ENCODE measurements at places on chromosomes 13 and 19.

DNA sequence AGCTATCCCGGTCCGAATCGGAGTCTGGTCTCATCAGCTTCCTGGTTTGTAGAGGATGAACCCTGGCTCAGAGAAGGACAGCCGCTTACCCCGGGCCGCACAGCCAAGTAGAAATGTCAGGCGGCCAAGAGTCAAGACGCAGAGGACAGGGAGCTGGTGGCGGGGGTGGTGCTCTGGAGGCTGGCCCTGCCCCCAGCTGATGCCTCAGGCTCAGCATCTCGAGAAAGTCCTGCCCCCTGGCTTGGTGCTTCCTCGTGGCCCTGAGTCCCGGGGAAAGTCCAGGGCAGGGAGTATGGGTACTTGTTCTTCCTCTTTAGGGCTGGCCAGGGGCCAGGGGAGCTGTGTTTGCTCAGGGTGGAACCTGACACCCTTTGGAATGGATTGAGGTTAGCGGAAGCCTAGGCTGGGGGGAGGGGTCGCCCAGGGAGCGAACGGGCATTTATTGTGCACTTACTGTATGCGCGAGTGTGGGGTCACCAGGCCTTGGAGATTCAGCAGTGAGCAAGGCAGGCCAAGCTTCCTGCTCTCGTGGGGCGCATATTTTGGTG is 2.2 kb downstream of the TJP3 start:
- DNase-seq, result no peak

- DNase-seq, result peak; percentile 83
These were observed 34.4 kb upstream of the NANOS3 start for GRCh38 chr19:13842291-13843103.

DNA sequence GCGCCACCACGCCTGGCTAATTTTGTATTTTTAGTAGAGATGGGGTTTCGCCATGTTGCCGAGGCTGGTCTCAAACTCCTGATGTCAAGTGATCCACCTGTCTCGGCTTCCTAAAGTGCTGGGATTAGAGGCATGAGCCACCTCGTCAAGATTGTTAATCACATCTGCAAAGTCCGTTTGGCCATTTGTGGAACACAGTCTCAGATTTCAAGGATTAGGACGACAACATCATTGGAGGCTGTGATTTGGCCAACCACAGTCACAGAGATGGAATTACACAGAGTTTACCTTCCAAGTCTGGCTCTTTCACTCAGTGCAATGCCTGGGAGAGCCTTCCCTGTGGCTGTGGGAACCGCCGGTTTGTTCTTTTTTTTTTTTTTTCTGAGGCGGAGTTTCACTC is 17.8 kb downstream of the SULT2B1 start:
- DNase-seq, result peak; percentile 31

GRCh38 chr19:1027650-1028061 is 1.2 kb downstream of the CNN2 start:
- DNase-seq, result no peak

GRCh38 chr13:113552786-113553434 is 31.6 kb upstream of the TFDP1 start:
- no peak for DNase-seq

GRCh38 chr19:31057476-31057875 is 291.8 kb downstream of the TSHZ3 start:
- no peak for DNase-seq

- peak; percentile 12 for DNase-seq
These were observed 412.1 kb downstream of the KLF12 start for GRCh38 chr13:73722120-73722519.

- DNase-seq, result no peak
These were observed 3.7 kb downstream of the ZNF787 start for GRCh38 chr19:56117376-56117884.

DNA sequence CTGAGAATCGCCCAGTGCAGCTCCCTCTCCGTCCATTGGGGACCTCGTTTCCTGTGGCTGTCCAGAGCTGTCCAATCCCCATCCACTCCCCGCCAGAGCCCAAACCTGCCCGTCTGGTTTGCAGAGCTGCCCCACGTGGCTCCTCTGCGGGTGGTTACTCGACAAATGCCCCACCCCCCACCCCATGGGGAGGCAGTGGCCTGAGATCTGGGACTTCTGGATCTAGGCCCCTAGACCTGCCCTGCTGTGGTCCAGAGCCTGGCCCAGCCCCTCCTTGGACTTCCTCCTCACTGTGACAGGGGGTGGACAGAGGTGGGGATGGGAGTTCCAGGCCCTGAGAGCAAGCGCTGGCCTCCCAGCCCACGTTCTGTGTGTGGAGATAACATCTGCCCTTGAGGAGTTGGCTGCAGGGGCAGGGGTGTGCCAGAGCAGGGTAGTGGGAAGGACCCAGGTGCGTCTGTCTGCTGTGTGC is 29.1 kb downstream of the PAK4 start:
- DNase-seq, result no peak

DNA sequence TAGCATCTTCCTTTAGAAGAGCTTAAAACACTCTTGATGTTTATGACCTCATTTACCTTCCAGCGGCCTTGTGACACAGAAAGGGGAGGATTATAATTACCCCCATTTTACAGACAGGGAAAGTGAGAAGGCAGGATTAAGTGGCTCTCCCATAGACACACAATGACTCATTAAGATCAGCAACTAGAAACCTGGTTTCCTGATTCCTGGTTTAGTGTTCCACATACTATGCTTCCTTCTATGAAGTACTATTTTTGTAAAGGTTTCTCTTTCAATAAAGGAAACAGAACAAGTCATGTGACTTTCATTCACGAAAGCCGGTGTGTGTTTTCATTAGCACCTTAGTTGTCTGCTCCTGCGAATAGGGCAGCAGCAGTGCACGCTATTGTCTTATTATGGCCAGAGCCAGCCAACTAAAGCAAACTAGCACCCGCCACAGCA is 8.3 kb downstream of the IRS2 start:
- peak; percentile 45 for DNase-seq

DNA sequence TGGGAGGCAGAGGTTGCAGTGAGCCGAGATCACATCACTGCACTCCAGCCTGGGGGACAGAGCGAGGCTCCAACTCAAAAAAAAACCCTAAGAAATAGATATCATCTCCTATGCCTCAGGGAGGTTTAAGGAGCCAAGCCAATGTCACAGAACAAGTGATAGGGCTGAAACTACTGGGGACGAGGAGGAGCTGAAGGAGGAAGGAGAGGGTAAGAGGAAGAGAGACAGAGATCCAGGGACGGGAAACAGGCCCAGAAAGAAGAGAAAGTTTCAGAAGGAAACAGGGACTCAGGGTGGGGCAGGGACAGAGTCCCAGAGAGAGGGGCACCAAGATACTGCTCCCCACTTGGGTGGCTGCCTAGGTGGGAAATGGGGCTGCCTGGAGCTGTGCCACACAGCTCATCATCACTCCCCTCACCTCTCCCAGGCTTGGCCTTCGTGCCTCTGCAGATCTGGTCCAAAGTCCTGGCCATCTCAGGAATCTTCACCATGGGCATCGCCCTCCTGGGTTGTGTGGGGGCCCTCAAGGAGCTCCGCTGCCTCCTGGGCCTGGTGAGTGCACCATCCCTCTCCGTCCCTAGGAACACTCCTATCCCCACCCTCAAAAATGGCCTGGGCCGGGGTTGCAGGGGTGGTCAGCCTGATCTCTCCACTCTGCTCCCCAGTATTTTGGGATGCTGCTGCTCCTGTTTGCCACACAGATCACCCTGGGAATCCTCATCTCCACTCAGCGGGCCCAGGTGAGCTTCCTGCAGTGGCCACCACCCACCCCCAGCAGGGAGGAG is 1.5 kb downstream of the CD37 start:
- DNase-seq, result no peak

GRCh38 chr13:112771139-112771876 is 81.5 kb downstream of the ATP11A start:
- no peak for DNase-seq

- DNase-seq, result no peak
These were observed 75.2 kb downstream of the RXFP2 start for GRCh38 chr13:31814536-31814935.

- DNase-seq, result no peak
These were observed 17.3 kb downstream of the LCP1 start for GRCh38 chr13:46164661-46165060.

- no peak for DNase-seq
These were observed 41.6 kb downstream of the TEX29 start for GRCh38 chr13:111361873-111362648.

GRCh38 chr13:111610879-111611278 is 290.4 kb downstream of the TEX29 start:
- DNase-seq, result no peak

- DNase-seq, result no peak
These were observed 14.5 kb upstream of the GPR183 start for GRCh38 chr13:99321709-99322108.

- peak; percentile 85 for DNase-seq
These were observed 62.0 kb upstream of the EDNRB start for GRCh38 chr13:77980592-77980991.

GRCh38 chr19:42242069-42242511 is 312 bp downstream of the GSK3A start:
- DNase-seq, result no peak

GRCh38 chr19:42279902-42280814 is 11.1 kb downstream of the CIC start:
- peak; percentile 88 for DNase-seq

DNA sequence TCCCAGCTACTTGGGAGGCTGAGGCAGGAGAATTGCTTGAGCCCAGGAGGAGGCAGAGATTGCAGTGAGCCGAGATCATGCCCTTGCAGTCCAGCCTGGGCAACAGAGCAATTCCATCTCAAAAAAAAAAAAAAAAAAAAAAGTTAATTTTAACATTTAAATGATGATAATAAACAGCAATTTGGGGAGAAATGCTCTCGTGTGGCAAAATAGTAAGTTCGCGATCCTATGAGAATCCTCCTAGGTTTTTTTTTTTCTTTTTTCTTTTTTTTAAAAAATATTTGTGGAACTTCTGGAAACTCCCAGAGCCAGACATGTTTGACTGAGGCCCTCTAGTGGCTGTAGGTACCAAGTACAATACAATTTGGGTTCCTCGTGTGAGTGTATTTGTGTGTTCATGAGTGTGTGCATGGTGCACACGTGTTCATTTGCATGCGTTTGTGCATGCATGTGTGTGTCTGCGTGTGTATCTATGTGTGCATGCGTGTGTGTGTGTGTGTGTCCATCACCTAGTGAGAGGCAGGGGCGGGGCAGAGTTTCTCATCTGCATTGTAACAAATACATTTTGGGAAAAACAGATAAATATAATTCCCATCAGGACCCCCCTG is 31.2 kb downstream of the TMPRSS9 start:
- DNase-seq, result peak; percentile 69

- DNase-seq, result no peak
These were observed 51.7 kb upstream of the CYP4F8 start for GRCh38 chr19:15563325-15563794.

DNA sequence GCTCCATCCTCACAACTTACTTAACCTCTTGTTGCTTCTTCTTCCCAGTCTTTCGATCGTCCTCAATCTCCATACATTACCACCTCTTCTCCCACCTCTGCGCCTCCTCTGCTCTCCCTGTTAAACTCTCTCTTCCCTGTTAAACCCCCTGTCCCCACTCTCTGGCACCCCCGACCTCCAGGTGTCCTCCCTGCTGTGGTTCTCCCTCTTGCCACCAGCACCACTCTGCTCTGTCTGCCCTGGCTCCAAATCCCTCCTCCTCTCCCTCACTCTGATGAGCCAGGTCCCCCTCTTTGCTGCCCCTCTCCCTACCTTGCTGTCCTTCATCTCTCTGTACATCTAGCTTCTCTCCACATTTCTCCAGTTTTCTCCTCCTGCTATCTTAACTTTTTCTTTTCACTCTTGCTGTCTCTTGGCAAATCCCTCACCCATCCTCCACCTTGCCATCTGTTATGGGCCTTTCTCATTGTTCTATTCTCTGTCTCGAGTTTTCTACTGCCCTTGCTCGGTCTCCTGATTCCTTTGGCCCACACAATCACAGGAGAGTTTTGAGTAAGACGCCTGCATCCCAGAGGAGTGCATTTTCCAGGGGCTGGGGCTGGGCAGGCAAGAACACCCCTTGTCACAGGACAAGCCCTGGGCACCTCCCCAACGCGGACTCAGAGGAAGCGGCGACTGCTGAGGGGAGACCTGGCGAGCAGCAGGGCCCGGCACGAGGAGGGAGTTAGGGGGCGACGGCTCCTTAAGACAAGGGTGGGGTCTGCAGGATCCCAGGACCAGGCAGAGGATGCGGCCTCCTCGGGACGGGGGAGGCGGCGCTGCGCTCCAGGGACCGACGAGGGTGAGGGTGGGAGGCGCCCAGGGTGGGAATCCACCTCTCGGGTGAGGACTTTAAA is 21.4 kb upstream of the ERVV-1 start:
- DNase-seq, result peak; percentile 2

- no peak for DNase-seq
These were observed 4.4 kb upstream of the CHAMP1 start for GRCh38 chr13:114309806-114310410.

- DNase-seq, result peak; percentile 83
These were observed 47.7 kb upstream of the USPL1 start for GRCh38 chr13:30569901-30570576.

DNA sequence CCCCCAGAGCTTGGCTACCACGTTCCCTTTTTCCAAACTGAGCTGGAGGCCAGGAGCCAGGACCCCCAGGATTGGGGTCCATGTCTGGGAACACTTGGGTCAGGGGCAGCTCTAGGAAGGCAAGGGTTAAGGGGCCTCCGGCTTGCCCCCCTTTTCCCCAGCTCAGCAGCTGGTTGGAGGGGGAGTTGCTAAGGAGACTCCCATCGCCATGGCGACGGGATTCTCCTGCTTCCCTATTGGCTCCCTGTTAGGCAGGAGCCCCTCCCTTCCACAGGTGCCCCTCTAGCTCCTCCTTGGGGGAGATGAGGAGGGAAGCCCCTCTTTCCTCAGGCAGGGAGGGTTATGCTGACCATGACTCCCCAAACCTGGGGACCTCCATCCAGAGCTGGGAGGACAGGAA is 33.9 kb downstream of the PDE4A start:
- DNase-seq, result no peak

DNA sequence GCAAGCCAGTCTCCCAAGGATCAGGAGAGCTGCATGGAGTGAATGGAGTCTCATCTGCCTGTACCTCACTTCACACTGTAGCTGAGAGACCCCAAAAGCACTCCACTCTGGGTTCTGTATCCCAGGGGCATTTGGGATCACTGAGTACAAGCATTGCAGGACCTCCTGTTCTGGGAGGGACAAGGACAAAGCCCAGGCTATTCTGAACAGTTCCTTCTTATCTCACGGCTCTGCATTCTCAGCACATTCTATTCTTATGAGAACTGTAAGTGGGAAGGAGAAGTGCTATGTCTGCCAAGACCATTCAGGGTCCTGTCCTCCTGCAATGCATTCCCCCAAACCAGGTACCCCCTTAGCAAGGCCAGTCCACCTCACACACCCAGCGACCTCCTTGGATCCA is 42.8 kb downstream of the RNF6 start:
- DNase-seq, result no peak

GRCh38 chr13:102658660-102659059 is 36.2 kb downstream of the METTL21C start:
- no peak for DNase-seq

DNA sequence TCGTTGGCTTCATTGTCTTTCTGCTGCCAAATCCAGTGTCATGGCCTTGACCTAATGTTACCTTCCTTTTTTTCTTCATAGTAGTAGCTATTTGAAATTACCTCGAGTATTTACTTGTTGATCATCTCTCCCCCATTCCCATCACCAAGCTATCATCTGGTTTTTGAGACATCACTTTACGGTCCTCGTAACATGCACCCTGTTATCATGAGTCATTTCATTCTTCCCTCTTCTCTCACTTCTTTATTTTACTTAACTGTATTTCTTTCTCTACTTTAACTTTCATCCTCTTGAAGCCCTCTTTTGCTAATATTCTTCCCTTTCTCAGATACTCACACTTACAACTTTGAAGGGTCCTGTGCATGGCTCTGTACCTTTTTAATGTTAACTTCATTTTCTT is 31.8 kb downstream of the TPP2 start:
- no peak for DNase-seq

- DNase-seq, result no peak
These were observed 12.8 kb downstream of the KPNA3 start for GRCh38 chr13:49779721-49780120.
